ENCODE measurements at places on chromosomes 3 and 15.

DNA sequence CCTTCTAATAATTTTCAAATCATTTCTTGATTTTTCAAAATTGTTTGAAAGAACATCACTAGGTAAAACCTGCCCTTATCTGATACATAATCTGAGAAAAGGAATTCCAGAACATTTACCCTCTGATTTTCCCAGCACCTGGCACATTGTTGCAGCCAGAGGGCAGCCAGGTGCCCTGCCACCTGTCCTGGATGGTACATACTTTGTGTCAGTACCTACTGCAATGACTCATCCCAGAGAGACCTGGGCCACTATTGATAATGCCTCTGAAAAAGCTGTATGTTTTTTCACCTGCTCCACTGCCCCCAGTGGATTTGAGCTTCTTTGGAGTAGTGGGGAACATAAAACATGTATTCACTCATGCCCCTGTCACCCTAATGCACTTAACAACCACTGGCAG, 648.9 kb upstream of the GBE1 start:
- peak; percentile 46 for DNase-seq

GRCh38 chr3:145936971-145937370, 224.0 kb downstream of the PLOD2 start:
- no peak for DNase-seq

DNA sequence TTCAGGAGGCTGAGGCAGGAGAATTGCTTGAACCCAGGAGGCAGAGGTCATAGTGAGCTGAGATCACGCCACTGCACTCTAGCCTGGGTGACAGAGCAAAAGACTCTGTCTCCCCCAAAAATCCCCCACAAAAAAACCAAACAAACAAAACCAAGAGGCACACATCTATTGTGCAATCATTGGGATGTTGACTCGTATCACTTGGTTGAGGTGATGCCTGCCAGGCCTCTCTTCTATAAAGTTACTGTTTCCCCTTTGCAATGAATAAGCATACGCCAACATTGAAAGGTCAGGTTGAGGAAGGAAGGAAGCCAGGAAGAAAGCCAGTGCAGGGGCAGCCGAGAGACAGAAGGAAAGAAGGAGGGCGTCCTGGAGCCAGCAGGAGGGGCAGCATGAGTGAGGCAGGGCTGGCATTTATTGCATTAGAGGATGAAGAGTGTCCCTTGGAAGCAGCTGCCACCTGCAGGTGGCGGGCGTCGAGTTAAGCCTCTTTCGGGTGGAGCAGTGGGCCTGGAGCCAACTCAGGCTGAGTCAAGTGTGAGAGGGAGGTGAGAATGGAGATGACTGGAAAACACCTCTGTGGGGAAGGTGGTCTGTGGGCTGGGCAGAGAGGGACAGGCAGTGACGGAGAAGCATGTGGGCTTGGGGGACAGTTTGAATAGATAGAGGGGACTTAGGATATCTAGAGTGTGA, 8.3 kb upstream of the CSPG4 start:
- DNase-seq, result peak; percentile 76

- no peak for DNase-seq
Observed at GRCh38 chr15:98888820-98889479, 118.6 kb downstream of the PGPEP1L start.

DNA sequence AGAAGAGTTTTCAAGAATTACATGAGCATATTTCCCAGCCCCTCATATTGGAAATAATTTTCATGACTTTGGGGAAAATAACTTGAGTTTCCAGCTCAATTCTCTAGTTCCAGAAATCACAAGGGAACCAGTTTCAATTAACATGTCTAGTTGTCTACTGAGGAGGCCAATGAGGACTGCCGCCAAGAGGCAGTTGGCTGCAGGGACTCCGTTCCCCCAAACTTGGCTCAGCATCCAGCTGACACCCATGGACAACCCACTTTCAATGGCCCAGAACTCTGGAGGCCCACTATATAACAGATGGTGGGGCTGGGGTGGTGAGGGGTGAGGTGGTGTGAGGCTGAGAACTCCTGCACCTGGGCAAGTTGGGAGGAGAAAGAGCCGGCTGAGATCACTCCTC, 86.5 kb upstream of the TNFAIP8L3 start:
- DNase-seq, result no peak

- DNase-seq, result no peak
Observed at GRCh38 chr3:69458803-69459365, 73.0 kb upstream of the FRMD4B start.

- peak; percentile 75 for DNase-seq
Observed at GRCh38 chr3:155995525-155996370, 124.6 kb upstream of the KCNAB1 start.

DNA sequence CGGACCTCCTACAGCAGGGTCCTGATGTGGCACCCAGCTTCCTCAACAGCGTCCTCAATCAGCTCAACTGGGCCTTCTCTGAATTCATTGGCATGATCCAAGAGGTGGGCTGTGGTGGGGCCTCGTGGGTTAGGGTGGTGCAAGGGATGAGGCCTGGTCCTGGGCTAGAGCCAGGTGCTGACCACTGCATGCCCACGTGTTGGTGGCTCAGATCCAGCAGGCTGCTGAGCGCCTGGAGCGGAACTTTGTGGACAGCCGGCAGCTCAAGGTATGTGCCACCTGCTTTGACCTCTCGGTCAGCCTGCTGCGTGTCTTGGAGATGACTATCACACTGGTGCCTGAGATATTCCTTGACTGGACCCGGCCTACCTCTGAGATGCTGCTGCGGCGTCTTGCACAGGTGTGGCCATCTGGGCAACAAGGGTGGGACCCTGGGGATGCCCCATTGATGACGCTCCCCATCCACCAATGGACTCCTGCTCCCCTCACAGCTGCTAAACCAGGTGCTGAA, 3.8 kb downstream of the AMIGO3 start:
- DNase-seq, result no peak

DNA sequence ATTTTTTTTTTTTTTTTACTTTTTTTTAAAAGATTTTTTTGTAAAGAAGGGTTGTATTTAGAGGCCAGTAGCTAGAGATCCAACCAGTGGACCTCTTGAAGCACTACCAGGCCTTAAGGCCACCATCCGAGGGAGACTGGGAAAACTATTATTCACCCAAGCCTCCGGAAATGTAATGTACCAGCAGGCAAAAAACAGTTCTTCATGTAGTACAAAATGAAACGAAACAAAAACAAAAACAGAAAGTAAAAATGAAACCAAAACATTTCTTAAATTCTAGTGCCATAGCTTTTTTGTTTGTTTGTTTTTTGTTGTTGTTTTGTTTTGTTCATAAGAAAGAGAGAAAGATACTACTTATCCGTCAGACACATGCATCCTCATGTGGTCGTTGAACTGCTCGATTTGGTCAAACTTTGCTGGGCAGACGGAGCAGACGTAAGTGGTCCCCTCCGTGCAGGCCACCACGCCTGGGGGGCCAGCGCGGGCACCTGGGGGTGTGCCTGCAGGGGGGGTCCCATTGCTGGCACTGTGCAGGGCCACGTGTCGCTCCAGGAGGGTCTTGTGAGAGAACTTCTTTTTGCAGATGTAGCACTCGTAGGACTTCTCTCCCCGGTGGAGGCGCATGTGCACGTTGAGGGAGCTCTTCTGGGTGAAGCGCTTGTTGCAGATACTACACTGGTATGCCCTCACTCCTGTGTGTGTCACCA, 45.0 kb downstream of the TIGIT start:
- DNase-seq, result no peak

DNA sequence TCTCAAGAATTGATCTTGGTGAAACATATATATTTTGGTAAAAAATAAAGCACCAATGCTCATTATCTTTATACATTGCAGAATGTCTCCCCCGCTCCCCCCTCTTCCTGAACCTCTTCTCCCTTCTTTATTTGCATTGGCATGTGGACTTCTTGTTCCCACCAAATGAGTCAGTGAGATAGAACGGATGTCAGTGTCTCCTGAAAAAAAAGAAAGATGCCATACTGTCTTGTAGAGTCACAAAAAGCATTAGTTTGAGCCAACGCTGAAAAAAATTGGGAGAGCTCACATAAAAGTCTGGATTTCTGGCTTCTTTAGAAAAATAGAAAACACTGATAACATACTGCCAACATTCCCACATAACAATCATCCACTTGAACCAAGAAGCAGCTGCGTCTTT, 32.0 kb upstream of the STXBP5L start:
- DNase-seq, result no peak

GRCh38 chr3:187942658-187943241, 197.5 kb upstream of the BCL6 start:
- DNase-seq, result no peak

All from SW480 (cell line).